ENCODE measurements at places on chromosomes 2 and 18.

DNA sequence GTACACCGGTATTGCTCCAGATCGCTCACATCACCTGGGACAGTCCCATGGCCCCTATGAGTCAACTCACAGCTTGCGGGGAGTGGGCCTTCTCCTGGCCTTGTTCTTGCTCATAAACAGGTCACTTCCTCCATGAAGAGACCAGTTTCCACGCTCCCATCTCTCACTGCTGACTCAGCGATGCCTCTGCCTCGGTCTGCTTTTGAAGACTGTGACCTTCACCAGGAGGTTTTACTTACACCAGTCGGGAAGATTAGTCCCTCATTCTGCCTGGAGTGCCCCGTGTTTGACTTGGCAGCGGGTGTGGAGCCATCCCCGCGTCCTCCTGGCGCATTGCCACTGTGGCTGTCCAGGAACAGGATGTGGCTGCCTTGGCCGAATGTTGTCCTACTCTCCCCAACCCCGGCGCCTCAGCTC is 159.8 kb downstream of the RHBDD1 start:
- DNase-seq, result no peak

DNA sequence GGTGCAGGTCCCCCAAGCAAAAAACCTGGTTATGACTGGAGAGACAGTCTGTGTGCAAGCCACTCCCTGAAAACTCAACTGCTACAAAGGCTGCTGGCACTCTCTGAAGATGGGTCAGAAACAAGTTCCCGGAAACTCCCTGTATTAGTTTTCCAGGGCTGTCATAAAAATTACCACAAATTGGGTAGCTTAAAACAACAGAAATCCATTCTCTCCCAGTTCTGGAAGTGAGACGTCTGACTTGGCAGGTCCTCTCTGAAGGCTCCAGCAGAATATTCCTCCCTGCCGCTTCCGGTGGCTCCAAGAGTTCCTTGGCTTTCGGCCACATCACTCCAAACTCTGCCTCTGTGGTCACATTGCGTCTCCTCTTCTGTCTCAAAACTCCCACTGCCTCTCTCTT is 30.1 kb upstream of the SERPINE2 start:
- DNase-seq, result no peak

DNA sequence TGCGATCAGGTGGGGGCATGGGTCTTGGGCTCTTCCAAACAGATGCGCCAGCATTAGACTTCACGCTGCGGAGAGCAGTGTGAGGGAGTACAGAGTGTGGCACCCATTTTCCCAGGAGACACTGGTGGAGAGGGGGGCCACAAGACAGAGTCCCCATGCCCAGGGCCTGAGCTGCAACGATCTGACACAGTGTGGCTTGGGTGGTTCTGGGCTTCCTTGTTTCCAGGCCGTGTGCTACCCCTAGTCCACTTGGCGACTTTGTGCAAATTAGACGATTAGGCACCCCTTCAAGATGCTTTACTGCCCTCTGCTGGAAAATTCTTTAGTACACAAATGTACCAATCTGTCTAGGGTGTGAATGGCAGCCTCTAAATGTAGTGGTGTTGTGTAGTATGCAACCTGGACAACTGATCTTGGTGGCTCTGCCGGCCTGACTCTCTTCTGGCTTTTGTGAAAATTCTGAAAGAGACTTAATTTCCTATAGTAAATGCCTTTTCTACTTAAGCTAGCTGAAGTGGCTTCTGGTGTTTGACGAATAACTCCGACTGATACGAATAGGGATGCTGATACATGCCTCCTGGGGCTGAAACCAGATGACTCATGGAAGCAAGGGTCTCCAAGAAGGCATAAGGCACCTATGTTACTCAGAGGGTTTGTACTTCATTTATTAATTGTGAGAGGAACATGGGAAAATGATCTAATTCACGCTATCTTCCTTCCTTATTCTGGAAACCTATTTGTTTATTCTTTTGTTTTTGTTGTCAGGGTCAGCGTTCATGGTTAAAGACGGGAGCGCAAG is 92.3 kb upstream of the SMAD2 start:
- DNase-seq, result peak; percentile 63

GRCh38 chr2:30022444-30023071 is 101.2 kb upstream of the ALK start:
- no peak for DNase-seq

GRCh38 chr18:40159141-40160017 is 1795.7 kb upstream of the PIK3C3 start:
- peak; percentile 26 for DNase-seq

DNA sequence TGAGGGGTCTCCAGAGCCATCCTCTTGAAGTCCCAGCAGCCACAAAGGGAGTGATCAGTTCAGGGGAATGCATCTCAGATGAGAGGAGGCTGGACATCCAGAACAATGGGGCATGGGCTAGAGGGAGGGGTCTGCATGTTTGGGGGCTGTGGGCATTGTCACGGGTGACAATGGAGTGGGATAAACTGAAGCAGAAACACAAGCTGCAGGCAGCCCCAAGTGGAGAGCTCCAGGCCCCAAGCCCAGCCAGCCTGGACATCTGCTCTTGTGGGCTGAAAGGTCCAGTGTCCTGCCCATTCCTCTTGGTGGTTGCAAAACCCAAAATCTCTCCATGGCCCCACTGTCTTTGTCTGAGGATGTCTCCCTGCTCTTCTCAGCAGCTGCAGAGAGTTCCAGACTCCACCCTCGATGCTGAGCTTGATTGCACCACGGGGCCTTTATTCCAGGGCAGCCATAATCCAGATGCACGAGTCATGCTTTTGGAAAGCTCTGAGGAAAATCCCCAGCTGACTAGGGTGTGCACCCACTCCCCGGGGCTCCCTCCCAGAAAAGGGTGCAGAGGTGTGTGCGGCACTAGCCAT is 149.4 kb downstream of the TNS1 start:
- DNase-seq, result no peak

GRCh38 chr18:44323125-44323524 is 357.6 kb upstream of the SETBP1 start:
- DNase-seq, result no peak

DNA sequence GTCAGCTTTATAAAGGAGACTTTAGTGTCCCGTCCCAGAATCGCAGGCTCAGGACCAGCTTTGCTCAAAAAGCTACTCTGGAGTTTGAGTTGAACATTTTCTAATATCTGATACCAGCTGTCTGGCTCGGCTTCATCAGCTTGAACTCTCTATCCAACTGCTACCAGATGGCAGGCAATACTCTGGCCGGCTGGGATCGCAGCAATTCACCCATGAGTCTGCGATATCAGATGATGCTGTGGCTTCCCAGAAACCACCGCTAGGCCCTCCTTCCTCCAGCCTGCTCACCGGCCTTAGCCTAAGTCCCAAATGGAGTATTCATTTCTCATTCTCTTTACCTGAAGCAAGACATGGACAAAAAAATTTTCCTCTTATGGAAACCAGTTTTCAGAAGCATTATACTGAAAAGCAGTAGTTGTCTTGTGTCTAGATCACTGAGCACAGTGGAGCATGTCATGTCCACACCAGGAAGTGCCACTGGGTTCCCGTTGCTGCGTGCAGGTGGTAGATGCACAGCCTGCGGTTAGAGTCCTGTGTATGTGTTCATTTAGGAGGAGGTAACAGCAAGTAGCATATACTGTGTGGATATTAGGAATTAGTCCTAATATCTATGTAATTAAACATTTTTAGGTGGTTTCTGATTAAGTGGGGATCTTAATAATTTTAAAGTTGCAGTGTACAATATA is 162.0 kb upstream of the SOX11 start:
- DNase-seq, result no peak

DNA sequence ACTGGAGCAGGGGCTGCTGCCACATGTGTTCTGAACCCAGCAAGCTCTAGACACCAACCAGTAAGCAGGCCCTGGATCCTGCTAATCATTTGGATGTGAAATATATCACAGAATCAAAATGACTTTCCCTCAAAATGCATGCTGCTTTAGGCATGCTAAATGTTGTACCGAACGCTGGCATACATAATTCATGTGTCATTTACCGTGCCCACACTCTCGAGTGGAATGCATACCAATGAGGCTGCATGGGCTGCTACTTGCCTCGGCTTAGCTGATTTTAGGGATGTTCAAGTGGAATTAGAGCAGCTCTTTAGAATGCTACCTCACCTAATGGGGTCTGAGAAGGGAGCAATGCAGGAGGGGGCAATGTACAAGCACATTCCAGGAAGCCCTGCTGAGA is 509.6 kb upstream of the RAB6C start:
- DNase-seq, result no peak

GRCh38 chr2:118294063-118294462 is 205.8 kb downstream of the INSIG2 start:
- DNase-seq, result no peak

DNA sequence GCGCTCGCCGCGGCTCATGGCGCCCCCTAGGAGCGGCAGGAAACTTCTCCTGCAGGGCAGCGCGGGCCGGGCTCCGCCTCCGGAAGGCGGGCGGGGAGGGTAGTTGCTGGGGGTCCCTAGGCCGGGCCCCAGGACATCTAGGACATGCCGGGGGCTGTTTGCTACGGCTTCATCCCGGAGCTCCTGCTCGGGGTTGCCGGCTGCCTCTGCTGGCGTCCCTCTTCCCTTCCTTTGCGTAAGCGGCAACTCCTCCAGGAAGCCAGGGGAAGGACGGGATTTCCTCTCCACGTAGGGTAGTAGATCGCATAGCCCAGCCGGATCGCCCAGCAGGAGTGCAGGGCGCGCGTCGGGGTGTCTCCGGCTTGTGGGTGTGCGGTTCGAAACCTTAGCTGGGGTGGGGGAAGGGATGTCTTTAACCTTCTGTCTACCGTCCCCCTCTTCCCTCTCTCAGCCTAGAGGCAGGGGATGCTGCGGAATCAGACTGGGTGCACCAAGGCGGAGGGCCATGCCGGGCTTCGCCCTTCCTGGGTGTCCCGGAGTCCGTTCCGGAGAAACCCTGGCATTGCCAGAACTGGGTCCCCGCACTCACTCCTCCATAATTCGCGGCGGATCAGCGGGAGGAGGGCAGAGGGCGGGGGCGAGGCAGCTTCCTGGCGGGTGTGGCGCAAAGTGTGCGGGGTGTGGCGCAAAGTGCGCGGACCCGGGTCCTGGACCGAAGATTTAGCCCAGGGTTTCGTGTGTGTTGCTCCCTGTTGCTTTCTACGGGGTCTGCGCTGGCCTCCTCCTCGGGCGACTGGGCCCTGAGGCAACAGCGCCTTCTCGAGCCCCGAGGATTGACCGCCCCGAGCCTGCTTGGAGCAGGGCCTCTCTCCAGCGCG is 12.2 kb upstream of the SKOR2 start:
- DNase-seq, result no peak

DNA sequence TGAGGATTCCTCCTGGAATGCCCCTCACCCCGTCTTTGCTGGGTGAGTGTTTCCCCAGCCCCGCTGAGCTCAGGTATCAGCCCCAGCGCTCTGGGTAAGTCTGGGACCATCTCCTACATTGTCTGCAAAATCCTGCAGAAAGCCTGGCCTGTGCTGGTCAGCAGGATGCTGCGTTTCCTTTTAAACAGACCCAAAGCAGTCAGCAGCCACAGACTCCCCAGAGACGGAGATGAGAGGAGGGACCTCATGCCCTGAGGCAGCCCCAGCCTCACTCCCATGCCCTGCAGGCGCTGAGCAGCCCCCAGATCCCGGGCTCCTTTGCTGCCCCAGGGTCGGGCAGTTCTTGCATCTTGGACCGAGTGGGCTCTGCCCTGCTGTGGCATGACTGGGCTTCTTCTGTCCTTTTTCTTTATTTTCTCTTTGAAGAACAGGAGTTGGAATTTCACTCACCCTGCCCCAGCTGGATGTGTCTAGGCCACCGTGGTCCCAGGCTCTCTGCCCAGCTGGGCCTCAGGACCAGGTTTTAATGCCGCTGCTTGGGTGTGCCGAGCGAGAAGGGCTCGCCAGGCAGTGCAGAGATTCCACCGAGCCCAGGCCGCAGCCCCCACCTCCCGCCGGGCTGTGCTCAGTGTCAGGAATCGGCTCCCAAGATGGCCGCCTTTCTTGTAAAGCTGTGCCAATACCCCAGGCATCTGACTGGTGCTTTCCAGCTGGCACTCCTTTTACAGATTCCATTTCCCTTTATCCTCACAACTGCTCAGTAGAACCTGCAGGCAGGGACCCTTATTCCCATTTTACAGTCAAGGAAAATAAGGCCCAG is 43.6 kb downstream of the ODC1 start:
- no peak for DNase-seq

GRCh38 chr18:11668441-11669169 is 20.5 kb upstream of the GNAL start:
- DNase-seq, result no peak

DNA sequence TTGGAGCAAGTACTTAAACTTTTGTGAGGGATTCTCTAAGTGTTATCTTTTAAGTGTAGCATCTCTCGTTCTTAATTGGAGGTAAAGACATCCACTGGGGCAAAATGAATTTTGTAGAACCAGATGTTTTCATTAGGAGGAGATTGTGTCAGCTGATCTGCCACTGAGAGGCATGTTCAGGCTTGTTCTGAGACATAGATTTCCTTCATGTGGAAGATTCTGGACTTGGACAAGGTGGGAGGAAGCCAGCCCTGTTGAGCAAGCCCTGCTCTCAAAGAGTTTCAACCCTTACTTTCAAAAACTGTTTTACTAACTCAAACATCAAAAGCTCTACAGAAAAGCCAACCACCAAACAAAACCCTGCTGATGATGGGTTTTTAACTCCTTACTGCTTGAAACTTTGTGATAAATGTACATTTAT is 6.5 kb downstream of the MAP4K4 start:
- no peak for DNase-seq

DNA sequence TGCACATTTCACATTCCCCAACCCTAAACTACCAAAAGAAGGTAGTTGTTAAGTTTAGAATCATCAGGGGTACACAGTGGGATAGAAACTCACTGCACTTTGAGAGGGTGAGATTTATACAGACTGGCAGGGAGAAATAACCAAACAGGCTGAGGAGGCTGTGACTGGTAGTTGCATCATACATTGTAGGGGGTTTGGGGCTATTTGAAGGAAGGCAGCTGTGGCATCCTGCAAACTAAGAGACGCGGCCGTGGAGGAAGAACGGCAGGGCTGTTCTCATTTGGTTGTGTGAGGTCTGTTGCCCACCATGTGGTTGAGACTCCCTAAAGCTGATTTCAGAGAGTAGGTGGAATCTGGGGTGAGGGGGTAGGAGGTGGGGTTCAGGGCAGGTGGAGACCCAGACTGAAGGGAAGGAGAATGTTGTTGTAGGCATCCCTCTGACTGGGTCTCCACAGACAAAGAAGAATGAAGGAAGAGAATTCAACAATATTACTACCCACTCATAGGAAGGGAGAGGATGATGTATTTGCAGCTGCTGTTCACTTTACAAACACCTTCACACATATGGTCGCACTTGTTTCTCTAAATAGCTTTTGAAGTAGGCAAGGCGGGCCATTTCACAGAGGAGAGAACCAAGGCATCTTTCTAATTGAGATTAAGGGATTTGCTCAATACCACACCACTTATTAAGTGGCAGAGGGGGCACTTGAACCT is 170.9 kb upstream of the SIX2 start:
- no peak for DNase-seq

DNA sequence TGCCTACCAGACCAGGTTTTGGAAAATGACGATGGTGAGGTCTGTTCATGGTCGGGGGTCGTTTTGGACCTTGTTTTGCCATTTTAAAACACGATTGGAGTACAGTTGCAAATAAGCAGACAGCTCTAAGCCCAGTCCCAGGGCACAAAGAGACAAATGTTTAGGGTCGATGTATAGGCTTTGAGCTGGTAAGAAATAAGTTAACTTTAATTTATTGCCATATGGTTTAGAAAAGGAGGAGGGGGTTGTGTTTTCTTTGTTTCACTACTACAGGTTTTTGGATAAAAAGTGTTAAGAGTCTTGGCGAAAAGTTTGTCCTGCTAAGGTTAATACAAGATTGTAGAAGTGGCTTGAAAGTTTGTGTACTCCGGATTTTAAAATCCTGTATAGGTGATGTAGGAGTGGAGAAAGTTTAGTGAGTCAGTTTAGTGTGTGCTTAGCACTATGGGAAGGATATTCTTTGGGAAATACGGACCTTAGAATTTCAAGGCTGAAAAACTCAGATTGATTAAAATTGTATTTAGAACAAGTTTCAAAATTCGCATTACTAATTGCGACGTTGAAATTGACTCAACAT is 1.3 kb downstream of the KCMF1 start:
- no peak for DNase-seq

All from neuronal stem cell (in vitro differentiated cells).